ENCODE measurements at places on chromosomes 5 and 9.

- DNase-seq, result no peak
These were observed 57.4 kb upstream of the SPRY4 start for GRCh38 chr5:142382186-142382585.

GRCh38 chr5:10034001-10034400, 215.7 kb downstream of the ATPSCKMT start:
- DNase-seq, result no peak

GRCh38 chr5:113099822-113100221, 123.2 kb downstream of the DCP2 start:
- DNase-seq, result no peak

DNA sequence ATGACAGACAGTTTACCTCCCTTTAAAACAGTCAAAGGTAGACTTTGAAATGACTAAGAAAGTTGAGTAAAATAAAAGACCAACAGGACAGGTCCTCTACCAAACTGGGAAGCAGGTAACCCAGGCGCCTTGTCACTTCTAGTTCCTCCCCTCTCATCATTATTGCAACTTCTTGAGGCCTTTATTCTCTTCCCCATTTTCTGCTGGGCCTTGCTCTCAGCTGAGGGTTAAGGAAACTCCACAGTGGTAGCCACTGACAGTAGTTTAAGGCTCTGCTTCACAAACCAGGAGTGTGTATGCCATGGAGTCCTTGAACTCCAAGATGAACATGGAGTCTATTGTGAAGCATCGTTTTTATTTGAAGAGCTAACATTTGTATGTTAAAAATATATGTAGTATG, 36.9 kb upstream of the TCERG1 start:
- DNase-seq, result no peak

DNA sequence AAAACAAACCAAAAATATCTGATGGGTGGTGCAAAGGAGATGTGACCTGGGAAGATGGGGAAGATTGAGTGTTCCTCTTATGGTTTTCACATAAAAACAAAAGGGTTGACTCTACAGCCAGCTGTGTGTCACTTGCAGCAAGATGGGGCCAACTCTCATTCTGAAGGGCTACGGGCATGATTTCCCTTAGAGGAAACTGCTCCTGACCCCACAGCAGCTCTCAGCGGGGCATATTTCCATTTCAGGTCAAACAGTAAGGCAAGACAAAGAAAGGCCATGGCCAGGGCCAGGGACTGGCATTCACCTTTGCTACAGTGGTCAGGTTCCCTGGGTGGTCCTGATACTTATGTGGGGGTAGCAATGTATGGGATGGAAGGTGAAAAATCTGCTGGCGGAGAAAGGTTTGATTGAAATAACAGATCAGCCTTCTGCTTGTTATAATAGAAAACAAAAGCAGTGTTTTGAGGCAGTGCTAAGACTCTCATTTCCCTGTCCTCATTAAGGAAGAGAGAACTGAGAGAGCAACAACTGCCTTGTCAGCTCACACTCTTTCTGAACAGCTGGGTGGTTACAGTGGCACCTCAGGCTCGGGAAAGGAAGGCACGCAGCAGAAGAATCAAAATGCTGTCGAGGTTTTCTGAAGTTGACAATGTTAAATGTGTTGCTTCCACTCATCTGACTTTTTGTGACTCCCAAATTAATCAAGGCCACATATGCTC, 120.7 kb upstream of the PCA3 start:
- no peak for DNase-seq

- DNase-seq, result no peak
These were observed 102.0 kb upstream of the PTPN3 start for GRCh38 chr9:109600142-109600541.

GRCh38 chr5:175102717-175103116, 341.3 kb downstream of the DRD1 start:
- no peak for DNase-seq

DNA sequence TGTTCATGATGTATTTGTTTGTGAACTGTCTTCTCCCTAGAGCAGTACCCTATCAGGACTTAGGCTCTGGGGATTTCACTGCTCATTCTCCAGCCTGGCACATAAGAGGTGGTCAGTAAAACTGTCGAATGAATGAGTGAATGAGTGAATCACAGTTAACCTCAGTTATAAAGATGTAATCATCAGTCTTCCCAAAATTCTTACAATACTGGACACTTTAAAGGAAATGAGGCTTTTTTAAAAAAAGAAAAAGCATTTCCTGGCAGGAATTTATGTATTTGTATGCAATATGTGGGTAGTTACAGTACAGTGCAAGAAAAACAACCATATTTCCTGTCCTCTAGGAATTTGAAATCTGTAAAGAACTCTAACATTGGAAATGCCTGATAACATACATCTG, 59.6 kb downstream of the RAI14 start:
- DNase-seq, result no peak

- no peak for DNase-seq
These were observed 10.6 kb upstream of the SLC6A19 start for GRCh38 chr5:1190837-1191239.

DNA sequence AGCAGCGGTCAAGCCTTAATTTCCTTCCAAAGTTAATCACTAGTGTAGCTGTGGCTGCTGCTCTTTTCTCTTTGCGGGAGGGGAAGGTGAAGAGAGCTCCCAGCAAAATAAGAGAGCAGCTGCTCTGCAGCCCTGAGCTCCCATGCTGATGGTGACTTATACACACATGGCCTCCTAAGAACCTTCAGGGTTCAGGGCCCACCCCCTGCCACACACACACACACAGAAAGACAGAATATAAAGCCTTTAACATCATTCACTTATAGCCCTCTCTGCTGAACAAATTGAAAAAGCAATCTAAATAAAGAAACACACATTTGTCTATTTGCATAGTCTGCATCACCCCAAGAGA, 43.6 kb downstream of the GAS1 start:
- no peak for DNase-seq

GRCh38 chr5:109453251-109453650, 43.5 kb upstream of the PJA2 start:
- peak; percentile 7 for DNase-seq

GRCh38 chr5:15645381-15646160, 145.6 kb downstream of the FBXL7 start:
- DNase-seq, result no peak

DNA sequence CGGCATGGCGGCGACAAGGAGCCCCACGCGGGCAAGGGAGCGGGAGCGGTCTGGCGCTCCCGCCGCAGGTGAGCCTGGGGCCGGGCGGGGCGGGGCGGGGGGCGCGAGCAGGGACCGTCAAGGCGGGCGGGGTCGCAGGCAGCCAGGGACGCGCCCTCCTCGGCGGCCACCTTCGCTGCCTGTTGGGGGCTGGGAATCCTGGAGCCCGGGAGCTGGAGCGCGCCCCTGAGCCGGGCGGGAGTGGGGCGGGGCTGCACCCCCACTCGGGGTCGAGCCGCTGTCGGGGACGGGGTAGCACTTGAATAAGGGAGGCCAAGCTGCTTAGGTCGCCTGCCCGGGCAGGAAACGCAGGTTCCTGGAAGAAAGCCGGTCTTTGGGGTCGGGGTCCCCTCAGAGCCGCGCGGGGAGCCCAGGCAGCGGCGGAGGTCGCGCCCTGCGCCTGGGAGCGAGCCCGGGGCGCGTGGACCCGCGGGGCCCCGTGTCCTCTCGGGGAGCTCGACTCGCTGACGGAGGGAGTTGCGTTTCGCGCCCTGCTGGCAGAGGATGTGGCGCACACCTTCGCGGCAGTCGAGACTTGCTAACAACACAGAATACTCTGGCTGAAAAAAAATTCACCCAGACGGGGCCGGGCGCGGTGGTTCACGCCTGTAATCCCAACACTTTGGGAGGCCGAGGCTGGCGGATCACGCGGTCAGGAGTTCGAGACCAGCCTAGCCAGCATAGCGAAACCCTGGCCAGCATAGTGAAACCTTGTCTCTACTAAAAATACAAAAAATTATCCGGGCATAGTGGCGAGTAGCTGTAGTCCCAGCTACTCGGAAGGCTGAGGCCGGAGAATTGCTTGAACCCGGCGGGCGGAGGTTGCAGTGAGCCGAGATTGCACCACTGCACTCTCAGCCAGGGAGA, 552 bp downstream of the OTULINL start:
- no peak for DNase-seq

GRCh38 chr5:51621156-51621555, 237.9 kb downstream of the ISL1 start:
- no peak for DNase-seq

GRCh38 chr9:91407580-91408318, 15.9 kb downstream of the NFIL3 start:
- no peak for DNase-seq

DNA sequence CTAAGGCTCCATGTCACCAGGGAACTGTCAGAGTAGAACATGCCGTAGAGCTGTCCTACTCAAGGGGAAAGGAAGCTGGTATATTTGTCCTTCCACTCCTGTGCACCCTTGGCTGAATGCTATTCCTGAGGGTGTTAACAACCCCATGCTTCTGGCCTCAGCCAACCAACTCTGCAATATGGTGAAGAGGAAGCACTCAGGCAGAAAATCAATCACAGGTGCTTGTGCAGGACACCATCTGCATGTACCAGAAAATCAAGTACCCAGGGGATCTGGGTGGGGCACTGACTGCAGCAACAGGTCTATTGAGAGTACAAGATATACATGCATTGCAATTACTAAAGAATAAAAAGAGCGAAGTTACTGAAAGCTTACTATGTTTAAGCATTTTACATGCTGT, 51.4 kb upstream of the NEK6 start:
- no peak for DNase-seq

- DNase-seq, result no peak
These were observed 3.8 kb upstream of the ITGA2 start for GRCh38 chr5:52985306-52985705.

All from epithelial cell of proximal tubule (primary cell).